Esophagus muscularis mucosa (tissue), 4 donors: ENCODE measurements at places on chromosomes 7 and 10. TPM values are rescaled to one million over a fixed set of nuclear protein-coding genes. Genes with fewer than 3 reads are reported as not detected.

- H3K27ac ChIP-seq, result no peak overlapping the region
- no peaks in the 10 kb centered on the region for H3K36me3 ChIP-seq
- H3K4me3 ChIP-seq, result no peak overlapping the region
- H3K4me1 ChIP-seq, result no peaks in the 10 kb centered on the region
Measured at GRCh38 chr7:82745820-82746219, 302.2 kb upstream of the CACNA2D1 start.

TMEM26 gene
- total RNA-seq, result not detected

AQP1 gene
- total RNA-seq, result 362 TPM

DNA sequence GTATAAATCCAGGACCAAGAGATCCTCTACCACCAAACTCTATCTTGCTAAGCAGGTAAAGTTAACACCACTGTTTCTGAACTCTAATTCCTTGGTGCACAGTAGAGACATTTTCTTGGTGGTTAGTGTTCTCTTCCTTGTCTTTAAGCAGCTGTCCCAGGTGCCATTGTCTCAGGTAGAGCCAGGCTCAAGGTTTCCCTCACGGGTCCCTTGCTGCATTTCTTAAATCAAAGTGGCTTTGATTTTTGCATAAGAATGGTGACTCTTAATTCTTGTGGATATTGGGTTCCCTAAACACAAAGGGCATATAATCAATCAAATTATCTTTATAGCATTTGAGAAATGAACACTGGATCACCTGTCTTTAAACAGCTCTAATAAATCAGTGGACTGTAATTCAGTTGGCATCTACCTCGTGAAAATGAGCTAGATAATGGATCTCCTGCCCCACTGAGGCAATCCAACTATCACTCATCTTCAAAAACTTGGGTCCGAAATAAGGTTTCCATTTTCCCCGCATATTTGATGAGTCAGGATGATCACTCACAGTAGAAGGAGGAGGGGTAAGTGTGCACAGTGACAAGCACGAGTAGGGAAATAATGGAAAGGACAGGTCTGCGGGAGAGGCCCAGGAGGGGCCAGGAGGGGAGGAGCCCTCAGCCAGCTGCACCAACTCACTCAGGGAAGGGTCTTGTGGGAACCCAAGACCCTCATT lies 2.4 kb downstream of the ABCC2 start:
- H3K4me1 ChIP-seq, result no peaks in the 10 kb centered on the region
- no peak overlapping the region for H3K4me3 ChIP-seq
- H3K27ac ChIP-seq, result peak overlapping the region; percentile 5
- no peaks in the 10 kb centered on the region for H3K36me3 ChIP-seq
- H3K27me3 ChIP-seq, result no peaks in the 10 kb centered on the region

CALML3 gene
- not detected for total RNA-seq

- no peak overlapping the region for H3K27ac ChIP-seq
- H3K4me1 ChIP-seq, result no peaks in the 10 kb centered on the region
- DNase-seq, result no peak
- no peaks in the 10 kb centered on the region for H3K27me3 ChIP-seq
- no peaks in the 10 kb centered on the region for H3K36me3 ChIP-seq
Measured at GRCh38 chr7:157587051-157587804, 250.4 kb downstream of the DNAJB6 start.

SPACDR gene
- total RNA-seq, result not detected

GRCh38 chr7:142168746-142169145 lies 57.2 kb downstream of the MGAM2 start:
- no peak overlapping the region for H3K27ac ChIP-seq
- no peak for DNase-seq
- H3K4me1 ChIP-seq, result no peaks in the 10 kb centered on the region
- no peaks in the 10 kb centered on the region for H3K36me3 ChIP-seq

DNA sequence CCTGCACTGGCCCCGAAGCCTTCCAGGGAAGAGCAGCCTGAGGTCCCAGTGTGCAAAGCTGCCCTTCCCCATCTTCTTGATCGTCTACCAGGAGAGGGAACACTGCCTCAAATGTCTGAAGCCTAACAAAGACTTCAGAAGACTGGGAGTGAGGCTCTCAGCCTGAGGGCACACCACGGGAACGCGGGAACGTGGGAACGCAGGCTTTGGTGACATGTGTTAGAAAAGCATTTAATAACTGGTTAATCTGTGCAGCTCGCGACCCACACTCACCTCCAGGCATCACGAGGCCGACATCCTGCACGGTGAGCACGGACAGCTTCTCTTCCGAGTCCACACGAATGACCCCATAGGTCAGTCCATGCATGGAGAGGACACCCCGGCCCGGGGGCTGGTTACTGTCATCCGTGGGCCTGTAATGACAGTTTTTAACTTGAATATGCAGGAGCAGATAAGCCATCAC lies 234.0 kb downstream of the ZMYND11 start:
- H3K4me1 ChIP-seq, result peaks cover 39% of the 10 kb centered on the region
- no peaks in the 10 kb centered on the region for H3K27me3 ChIP-seq
- no peak overlapping the region for H3K4me3 ChIP-seq
- no peak overlapping the region for H3K27ac ChIP-seq
- peaks cover 51% of the 10 kb centered on the region for H3K36me3 ChIP-seq
- no peak for DNase-seq

DNA sequence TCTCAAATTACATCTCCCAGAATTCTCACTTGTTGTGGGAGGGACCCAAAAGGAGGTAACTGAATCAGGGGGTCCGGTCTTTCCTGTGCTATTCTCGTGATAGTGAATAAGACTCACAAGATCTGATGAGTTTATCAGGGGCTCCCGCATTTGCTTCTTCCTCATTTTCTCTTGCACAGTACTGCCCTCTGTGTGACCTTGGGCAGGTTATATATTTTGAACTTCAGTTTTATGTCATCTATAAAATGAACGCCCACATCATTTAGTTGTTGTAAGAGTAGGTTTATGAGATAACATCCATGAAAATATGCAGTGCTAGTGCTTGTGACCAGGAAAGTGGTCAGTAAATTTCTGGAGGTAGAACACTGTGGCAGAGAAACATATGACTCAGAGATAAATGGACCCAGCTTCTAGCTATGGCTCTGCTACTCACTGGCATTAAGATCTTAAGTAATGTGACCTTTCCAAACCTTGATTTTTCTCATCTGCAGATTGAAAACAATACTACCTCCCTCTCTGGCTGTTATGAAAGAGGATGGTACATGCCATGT lies 44.3 kb downstream of the SCRN1 start:
- no peak overlapping the region for H3K4me3 ChIP-seq
- peaks cover 51% of the 10 kb centered on the region for H3K36me3 ChIP-seq
- no peak for DNase-seq
- no peak overlapping the region for H3K27ac ChIP-seq
- H3K4me1 ChIP-seq, result no peaks in the 10 kb centered on the region

DNA sequence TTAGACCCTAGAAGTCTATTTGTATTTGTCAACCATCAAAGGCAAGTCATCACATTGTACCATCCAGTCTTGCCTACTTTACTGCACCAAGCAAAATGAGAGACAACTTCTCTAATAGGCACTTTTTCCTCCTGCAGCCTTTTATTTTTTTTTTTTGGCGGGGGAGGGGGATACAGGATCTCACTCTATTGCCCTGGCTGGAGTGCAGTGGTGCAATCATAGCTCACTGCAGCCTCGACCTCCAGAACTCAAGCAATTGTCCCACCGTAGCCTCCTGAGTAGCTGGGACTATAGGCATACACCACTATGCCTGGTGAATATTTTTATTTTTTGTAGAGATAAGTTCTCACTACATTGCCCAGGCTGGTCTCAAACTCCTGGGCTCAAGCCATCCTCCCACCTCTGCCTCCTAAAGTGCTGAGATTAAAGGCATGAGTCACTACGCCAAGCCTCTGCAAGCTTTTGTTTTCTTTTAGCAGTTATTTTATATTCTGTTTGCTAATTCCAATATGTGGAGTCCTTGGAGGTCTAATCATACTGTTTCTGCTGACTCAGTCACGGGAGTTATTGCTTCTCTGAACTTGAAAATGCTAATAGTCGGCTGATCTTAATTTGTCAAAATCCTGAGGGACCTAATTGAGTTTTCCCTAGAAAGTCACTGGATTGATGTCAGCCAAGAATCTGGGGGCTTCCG lies 14.2 kb downstream of the KPNA7 start:
- H3K27ac ChIP-seq, result no peak overlapping the region
- H3K4me1 ChIP-seq, result no peaks in the 10 kb centered on the region
- no peak for DNase-seq
- H3K27me3 ChIP-seq, result no peaks in the 10 kb centered on the region
- no peak overlapping the region for H3K4me3 ChIP-seq
